Hematopoietic multipotent progenitor cell (in vitro differentiated cells): ENCODE measurements at places on chromosomes 7 and 10. TPM values are rescaled to one million over a fixed set of nuclear protein-coding genes. Genes with fewer than 3 reads are reported as not detected.

FAM25C gene
- total RNA-seq, result not detected

ANKRD30A gene
- total RNA-seq, result not detected

GRCh38 chr10:14532473-14533251, 201.9 kb upstream of the FRMD4A start:
- DNase-seq, result no peak

- no peak for DNase-seq
These were observed 90.9 kb upstream of the STK17A start for GRCh38 chr7:43491984-43492383.

DNA sequence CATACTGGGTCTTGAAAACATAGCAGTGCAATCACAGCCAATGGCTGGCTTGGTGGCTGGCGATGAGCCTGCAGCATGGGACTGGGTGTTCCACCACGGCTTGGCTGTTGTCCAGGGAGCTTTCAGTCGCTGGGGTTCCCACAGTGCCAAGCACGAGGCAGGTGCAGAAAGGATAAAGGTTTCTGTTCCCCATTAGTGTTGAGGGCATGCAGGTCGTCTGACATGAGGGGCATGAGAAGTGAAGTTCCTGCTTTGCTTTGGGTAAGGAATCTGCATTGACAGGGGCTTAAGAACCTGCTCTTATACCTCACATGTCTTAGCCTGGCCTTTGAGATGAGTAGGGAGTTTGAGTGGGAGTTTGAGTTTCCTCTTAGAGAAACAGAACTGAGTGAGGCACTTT, 9.0 kb upstream of the CFTR start:
- no peak for DNase-seq

DNA sequence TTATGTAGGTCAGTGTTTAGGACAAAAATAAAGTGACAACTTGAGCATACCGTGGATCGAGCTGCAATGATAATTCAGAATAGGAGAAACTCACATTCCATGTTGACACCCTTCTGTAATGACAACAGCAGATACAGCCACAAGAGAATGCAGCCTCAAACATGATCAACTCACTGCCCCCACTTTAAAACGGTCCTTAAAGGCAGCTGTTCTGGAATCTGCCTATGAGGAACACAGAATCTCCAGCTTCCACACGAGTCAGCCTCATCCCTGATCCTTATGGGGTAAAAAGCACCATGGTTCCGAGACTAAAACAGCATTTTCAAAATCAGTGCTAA, 32.5 kb upstream of the DAGLB start:
- no peak for DNase-seq

DNA sequence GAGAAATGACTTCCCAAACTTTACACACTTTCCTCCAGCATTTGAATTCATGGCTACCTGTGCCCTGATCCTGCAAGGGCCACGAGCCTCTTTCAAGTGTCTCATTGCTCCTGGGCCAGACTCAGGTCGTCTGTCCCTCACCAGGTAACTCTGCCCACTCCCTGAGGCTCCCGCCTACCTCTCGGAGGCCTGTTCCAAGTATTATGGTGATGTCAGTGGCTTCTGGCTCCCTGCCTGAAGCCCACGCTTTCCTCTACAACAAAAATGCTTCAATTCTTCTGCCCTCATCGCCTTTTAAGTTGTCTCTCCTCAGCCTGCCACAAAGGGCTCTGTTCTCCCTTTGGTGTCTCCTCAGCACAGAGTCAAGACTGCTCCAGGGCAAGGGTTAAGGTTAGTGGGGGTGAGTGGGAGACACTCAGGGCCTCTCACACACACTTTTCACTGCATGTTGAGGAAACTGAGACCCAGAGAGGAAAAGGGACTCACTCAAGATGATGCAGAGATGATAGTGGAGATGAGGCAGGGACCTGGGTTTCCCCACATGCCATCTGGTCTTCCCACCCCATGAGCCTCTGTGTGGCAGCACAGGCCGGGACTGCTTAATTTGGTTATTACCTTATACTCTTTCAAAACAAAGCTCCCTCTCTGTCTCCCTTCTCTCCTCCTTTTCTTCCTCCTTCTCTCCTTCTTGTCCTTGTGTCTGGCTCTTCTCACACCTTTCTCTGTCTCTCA, 28.3 kb upstream of the EGR2 start:
- DNase-seq, result no peak

DNA sequence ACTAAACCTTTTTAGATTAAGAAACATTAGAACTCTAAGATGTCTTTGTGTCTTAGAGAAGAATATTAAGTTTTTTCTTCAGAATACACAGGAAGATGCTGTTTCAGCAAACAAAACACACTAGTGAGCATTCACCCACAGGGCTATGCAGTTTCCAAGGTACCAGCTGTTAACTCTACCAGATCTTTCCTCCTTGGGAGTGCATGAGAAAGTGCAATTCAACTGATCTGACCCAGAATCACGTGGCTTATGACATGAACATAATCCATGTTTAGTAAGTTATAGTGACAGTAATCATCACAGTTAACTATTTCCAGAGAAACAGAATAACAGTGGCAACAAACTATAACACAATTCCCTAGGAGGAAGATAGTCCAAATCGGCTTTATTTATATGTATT, 270.7 kb downstream of the CACNA2D1 start:
- DNase-seq, result no peak

DNA sequence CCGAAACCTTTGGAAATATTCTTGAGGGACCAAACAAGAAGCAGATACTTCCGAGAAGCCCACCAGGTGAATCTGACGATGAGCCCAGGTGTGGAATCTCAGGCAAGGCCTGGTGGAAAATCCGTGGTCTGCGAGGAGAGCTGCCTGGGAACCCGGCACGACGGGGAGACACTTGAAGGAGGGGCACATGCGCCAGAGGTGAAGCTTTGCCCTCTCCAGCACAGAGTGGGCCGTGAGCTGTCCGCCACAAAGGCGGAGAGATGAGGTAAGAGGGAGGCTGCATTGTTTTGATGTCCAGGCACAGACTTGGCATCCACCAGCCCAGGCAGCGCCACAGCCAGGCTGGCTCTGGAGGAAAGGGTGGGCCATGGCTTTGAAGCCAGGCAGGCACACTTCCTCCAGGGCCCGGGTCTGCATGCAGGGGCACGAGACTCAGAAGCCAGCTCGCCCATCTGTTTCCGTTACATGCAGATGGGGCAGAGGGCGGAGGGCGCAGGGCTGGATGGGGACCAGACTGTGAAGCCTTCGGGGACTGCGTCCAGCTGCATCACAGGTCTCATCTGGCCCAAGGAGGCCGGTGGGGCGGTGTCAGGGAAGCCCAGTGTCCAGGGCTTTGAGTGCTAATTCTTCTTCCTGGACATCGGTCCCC, 45.4 kb downstream of the CALML3 start:
- no peak for DNase-seq

- DNase-seq, result no peak
These were observed 142.1 kb upstream of the EEPD1 start for GRCh38 chr7:36010656-36011587.

GRCh38 chr7:33043501-33044400, 18.8 kb downstream of the NT5C3A start:
- no peak for DNase-seq

DNA sequence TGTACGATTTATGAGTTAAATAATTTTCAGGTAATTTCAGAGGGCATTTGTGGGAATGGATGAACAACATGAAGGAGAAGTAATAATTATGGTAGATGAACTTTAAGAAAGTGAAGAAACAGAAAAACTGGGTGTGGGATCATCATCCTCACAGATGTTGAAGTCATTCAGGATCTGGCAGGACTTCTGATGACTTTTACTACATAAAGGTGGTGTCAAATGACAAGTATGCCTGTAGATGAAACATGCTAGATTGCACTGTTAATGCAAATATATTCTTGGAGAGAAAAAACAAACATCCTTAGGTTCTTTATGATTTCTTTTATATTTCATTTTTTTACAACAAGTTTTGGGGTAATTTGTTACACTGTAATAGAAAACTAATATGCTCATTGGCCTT, 230.2 kb downstream of the PCLO start:
- DNase-seq, result no peak

DNA sequence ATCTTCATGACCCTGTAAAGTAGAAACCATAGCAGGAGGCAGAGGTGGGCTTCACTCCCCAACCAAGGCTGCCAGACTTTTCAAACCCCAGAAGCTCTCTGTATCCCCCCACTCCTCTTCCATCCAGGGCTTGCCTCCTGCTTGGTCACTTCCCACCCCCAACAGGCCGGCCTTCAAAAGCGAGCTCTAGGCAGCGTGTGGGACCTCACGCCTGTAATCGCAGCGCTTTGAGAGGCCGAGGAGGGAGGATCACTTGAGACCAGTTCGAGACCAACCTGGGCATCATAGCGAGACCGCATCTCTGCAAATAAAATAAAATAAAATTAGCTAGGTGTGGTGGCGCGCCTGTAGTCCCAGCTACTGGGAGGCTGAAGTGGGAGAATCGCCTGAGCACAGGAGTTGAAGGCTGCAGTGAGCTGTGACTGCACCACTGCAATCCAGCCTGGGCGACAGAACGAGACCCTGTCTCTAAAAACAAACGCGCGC, 743 bp upstream of the POR start:
- DNase-seq, result no peak
